ENCODE measurements at places on chromosomes 2 and 18.
A peak's percentile ranks its signal among the peaks of the same experiment; 100 is the strongest.

- peak; percentile 30 for DNase-seq
Measured at GRCh38 chr2:197599285-197599965, 76.0 kb downstream of the RFTN2 start.

GRCh38 chr2:140392824-140393223, 1612.6 kb upstream of the NXPH2 start:
- DNase-seq, result peak; percentile 12

GRCh38 chr2:128362889-128363228, 44.2 kb upstream of the HS6ST1 start:
- peak; percentile 23 for DNase-seq

DNA sequence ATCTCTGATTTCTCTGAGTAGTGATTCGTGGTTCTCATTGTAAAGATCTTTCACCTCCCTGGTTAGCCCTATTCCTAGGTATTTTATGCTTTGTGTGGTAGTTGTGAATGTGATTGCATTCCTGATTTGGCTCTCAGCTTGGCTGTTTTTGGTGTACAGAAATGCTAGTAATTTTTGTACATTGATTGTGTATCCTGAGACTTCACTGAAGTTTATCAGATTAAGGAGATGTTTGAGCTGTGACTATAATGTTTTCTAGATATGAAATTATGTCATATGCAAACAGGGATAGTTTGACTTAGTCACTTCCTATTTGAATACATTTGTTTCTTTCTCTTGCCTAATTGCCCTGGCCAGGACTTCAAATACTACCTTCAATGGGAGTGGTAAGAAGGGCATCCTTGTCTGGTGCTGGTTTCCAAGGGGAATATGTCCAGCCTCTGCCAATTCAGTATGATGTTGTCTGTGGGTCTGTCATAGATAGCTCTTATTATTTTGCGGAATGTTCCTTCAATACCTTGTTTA, 251.9 kb upstream of the ZNF804A start:
- peak; percentile 29 for DNase-seq

DNA sequence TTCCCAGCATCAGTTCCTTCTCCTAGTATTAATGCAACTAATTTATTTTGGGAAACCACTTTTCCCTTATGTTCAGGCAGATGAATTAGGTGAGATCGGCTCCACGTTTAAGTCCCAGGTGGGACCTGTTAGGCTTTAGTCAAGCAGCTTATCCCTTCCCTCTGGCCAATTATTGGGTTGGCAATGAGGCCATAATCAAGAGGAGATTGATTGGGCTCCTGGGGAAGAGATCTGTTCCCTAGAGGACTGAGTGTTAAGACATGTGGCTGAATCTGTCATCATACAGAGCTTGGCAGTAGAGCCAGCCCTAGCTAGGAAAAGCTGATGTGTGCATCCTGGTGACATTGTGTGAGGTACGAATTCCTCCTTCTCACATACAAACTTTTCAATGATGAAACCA, 104.4 kb downstream of the PTH2R start:
- no peak for DNase-seq

- no peak for DNase-seq
Measured at GRCh38 chr18:76521417-76522121, 26.5 kb upstream of the ZNF516 start.

GRCh38 chr2:234564699-234565098, 67.8 kb upstream of the ARL4C start:
- DNase-seq, result peak; percentile 45

DNA sequence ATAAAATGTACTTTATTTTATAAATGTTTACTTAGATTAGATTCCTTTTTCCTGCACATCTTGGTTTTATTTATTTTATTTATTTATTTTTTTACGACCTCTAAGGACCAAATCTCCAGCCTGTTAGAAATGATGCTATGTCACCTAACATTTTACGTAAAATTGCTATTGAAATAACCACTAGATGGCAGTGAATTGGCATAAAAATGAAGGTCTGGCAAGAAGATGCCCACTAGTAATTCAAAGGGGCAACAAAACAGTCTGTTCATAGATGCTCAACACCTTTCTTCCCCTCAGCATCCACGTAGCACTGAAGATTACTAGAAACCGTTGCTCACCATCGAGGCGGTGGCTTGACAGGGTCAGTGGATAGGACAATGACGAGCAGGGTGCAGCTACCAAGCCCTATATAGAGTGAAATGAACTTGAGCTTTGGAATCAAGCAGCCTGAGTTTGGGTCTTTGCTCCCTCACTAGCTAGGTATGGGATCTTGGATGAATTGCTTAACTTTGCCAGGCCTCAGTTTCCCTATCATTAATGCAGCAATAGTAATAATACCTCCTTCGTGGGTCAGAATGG, 128.7 kb upstream of the L3MBTL4 start:
- DNase-seq, result peak; percentile 49

DNA sequence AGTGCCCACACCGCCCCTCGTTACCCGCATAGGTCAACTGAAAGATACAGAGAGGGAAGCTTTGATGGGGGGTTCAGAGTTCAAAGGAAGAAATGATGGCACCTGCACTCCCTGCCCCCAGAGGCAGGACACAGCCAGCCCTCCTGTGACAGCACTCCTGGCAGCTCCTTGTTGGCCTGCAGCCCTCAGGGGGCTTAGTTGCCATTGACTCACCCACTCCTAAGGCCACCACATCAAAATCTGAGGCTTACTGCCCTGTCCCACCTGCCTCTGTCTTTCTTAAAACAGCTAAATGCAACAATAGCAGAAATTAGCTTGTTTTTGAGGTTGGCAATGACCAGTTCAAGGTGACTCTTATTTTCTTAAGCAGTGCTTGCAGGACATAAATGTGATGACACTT, 31.6 kb upstream of the SLC35F6 start:
- DNase-seq, result no peak

- no peak for DNase-seq
Measured at GRCh38 chr2:173898178-173898668, 67.0 kb downstream of the SP3 start.

- DNase-seq, result no peak
Measured at GRCh38 chr2:136135462-136135861, 17.5 kb upstream of the CXCR4 start.

DNA sequence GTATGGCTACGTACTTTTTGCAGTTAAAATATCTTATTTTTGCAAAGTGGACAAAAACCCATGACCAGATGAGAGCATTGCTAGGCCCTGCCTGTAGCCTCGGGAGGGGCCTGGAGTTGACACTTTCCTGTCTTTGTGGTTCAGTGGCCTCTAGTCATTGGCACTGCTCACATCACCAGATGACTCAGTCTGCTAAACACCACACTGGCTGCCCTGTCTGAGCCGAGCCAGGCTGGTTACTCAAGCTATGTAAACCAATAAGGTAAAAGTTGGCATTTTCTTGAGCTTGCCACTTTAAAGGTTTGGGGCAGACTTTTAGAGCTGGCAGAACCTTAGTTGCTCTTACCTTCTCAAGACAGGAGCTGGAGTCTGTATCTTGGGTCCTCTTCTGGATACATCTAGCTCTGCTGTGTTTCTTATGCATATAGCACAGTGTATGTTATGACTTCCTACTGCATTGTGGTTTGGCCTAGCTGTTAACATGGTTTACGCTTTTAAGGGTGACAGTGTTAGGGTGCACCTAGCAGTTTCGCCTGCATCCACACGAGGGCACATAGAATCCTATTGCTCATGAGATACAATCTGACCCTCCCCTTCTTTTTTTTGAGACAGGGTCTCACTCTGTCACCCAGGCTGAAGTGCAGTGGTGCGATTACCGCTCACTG, 76.4 kb downstream of the AP1S3 start:
- DNase-seq, result peak; percentile 76

Data from HCEC 1CT (cell line).